ENCODE measurements at places on chromosomes 11 and 22.

DNA sequence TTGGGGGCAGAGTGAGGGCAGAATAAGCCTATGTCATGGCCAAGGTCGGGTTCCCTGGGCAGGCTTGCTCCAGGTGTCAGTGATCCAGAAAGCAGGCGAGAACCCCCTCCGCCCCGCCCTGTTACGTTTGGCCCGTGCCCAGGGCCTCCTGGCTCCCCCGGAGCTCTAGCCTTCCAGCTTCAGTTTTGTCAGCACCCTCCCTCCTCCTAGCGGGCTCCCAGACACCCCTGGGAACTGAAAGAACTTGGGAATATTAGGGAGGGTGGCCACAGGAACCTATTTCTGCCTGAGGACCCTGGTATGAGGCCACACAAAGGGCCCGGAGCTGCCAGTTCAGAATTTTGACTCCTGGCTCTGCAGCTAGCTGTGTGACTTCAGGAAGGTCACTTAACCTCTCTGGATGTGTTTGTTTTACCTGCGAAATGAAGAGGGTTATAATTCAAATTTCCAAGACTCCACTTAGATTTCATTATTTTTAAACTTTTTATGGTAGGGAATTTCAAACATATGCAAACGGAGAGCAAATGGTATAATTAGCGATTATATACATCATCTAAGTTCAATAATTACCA, 1.2 kb downstream of the TUBA8 start:
- DNase-seq, result no peak

DNA sequence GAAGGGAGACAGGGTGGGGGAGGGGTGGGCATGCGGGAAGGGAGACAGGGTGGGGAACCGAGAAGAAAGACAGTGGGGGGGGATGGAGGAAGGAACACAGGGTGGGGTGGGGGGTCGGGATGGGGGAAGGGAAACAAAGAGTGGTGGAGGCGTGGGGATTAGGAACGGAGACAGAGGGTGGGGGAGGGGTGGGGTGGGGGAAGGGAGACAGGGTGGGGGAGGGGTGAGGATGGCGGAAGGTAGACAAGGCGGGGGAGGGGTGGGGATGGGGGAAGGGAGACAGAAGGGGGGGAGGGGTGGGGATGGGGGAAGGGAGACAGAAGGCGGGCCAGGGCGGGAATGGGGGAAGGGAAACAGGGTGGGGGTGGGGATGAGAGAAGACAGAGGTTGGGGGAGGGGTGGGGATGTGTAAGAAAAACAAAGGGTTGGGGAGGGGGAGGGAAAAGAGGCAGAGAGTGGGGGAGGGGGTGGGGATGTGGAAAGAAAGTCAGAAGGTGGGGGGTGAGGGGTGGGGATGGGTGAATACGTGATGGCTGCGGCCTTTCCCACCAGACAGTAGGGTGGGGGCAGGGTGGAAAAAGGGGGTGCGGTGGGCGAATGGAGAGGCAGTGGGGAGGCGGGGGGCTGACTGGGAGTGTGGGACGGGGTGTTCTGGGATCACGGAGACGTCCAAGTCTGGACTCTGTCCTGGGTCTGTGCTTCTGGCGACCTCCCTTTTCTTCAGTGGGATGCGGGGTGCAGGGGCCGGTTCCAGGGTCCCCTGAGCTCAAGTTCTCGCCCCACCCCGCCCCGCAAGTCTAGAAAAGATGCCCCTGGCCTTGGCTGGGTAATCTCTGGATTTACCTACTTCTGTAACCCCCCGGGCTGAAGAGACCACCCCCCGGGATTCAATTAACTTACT, 744 bp downstream of the PRAME start:
- DNase-seq, result no peak

DNA sequence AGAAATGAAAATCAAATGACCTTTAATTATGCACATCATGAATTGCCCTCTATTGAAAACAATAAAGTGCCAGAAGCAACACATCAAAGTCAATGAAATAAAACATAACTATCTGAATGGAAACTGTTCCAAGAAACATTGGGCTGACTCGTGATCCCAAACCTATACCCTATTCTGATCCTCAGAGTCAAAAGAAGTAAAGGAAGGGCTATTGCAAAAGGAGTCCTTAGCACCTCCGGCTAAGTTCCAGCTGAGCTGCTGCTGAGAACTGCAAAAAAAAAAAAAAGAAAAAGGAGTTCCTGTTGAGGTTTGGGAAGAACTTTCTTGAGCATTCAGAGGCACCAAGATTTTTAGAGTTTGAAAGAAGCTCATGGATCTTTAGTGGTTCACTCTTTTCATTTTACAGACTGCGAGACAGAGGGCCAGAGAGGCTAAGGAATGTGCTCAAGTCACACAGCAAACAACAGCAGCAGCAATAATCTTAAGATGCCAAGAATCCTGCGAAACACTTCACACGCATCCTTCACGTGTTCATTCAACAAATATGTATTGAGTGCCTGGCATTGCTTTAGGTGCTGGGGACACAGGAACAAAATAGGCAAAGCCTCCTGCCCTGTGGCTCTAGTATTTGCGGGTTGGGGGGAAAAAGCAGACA, 841 bp upstream of the TMPRSS13 start:
- no peak for DNase-seq

DNA sequence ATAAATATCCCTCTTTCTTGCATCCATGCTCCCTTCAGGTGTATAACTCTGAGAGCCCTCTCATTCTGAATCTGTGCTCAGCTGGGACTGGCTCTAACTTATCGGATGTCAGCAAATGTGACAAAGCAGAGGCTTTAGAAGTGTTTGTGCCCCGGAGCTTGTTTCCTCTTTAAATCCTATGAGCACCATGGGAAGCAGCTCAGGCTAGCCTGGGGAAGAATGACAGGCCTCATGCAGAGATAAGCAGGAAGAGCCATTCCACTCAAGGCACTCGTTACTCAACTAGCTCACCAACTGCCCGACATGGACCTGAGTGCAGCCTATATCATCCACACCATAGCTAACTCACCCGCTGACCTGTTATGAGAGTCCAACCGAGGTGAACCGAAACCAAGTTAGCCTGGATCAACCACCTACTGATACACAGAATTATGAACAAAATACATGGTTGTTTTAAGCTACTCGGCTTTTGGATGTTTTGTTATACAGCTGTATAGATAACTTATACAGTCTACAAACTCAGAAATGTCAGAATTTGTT, 990.7 kb downstream of the NTM start:
- DNase-seq, result no peak

GRCh38 chr22:40212121-40212520, 34.4 kb downstream of the TNRC6B start:
- DNase-seq, result no peak

Data from hematopoietic multipotent progenitor cell treated with erythropoietin and hydrocortisone succinate and interleukin-3 and kit ligand, for 15 days (in vitro differentiated cells).